ENCODE measurements at places on chromosomes 7 and 10.
A peak's percentile ranks its signal among the peaks of the same experiment; 100 is the strongest.

GRCh38 chr7:142611566-142612236 lies 137.6 kb upstream of the PRSS1 start:
- DNase-seq = no peak

GRCh38 chr7:137146012-137146455 lies 197.5 kb downstream of the PTN start:
- DNase-seq = peak; percentile 77

DNA sequence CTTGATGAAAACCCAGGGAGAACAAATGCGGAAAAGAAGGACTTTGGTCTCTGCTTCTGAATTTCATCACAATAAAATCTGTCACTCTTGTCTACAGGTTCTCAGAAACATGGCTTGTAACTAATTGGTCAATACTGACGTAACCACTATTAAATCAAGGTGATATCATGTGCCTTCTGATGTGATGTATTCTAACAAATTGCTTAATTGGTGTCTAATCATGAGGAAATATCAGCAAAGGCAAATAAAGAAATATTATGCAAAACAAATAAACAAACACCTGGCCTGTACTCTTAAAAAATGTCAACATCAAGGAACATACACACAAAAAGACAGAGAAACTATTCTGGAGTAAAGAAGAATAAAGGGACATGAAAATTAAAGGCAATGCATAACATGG lies 1165.0 kb downstream of the NXPH1 start:
- DNase-seq = no peak

DNA sequence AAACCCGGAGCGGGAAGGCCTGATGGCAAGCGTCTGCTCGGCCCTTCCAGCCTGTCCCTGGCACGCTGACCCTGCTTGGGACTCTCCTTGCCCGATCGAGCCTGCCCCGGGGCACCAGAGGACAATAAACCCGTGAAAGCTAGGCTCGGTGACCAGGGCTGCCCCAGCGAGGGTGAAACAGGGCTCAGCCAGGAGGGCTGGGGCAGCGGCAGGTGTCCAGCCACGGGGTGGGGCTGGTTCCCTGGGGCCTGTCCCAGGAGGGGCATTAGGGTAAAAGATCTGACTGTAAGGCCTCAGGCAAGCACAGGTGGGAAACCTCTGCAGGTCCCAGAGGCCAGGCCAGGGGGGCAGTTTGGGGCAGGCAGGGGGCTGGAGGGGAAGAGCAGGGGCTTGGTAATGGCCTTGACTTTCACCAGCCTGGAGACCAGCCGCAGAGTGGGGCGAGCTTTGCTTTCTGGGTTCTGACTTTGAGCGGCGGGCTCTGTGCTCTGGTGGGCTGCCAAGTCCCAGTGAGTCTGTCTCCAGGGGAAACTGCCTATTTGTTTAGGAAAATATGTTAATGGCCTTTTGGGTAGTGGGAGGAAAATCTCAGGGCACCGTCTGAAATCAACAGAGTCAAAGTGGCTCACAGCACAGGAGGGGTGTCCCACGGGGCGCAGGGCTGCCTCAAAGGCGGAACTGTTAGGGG lies 68.2 kb upstream of the INPP5A start:
- no peak for DNase-seq

DNA sequence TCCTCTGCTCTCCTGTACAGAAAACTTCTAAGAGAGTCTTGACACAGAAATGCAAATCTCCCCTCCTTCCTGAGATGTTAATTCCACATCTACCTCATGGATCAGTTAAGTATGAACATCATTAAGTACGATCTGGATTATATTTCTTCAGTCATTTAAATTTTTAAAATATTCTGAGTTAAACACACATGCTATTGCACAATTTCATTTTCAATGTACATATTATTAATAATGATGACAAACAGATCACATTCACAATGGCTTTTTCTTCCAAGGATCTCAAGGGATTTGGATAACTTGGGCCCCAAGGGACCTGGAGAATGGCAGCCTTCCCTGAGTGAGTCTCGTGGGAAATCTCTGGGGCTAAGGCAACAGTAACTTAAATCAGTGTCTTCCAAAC lies 16.2 kb downstream of the BEND7 start:
- DNase-seq = no peak

- DNase-seq = no peak
Observed at GRCh38 chr10:125258676-125259075, 98.3 kb upstream of the CTBP2 start.

GRCh38 chr7:158957921-158958491 lies 101.6 kb downstream of the DYNC2I1 start:
- DNase-seq = no peak

- no peak for DNase-seq
Observed at GRCh38 chr10:72889391-72889831, 4.1 kb upstream of the OIT3 start.

- DNase-seq = peak; percentile 76
Observed at GRCh38 chr7:46494028-46494427, 573.0 kb upstream of the IGFBP3 start.

DNA sequence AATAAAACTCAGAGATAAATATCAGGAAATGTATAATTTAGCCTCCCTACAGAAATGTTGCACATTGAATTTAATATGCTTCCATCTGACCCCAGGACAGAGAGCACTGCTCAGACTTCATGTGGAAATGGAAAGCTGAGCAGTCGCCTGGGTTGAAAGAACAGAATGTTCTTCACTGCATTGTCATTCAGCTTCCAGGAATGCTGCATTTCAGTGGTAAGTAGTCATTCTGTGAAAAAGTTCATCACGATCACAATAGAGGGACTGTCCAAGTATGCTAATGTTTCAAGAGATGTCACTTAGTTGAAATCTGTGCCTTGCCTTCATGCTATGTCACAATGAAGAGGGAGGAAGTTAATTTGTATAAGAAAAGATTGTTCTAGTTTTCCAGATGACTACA lies 147.3 kb downstream of the NRCAM start:
- DNase-seq = no peak

DNA sequence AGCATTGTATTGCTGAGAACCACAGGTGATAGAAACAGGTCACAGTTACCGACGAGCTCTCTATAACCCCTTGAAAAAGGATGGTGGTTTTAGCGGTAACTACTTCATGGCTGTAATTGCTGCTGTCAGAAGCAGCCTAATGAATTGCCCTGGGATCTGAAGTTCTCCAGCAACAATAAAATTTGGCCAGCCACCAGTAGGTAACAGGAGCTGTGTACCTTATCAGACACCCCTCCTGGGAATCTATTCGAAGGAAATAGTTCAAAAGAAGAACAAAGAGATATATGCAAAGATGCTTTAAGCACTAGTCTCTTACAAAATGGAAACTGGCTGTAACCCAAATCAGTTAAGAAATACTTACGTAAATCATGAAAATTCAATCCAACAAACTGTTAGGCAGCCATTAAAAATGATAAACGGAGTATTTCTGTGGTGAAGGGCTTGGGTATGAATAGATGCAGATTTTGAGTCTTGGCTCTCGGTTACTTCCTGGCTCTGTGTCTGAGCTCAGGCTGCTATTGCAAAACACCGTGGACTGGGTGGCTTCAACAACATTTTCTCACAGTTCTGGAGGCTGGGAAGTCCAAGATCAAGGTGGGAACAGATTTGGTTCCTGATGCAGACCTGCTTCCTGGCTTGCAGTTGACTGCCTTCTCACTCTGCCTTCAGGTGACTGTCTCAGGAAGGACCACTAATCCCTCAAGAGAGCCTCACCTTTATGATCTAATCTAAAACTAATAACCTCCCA lies 1.6 kb downstream of the MSRB2 start:
- peak; percentile 20 for DNase-seq

DNA sequence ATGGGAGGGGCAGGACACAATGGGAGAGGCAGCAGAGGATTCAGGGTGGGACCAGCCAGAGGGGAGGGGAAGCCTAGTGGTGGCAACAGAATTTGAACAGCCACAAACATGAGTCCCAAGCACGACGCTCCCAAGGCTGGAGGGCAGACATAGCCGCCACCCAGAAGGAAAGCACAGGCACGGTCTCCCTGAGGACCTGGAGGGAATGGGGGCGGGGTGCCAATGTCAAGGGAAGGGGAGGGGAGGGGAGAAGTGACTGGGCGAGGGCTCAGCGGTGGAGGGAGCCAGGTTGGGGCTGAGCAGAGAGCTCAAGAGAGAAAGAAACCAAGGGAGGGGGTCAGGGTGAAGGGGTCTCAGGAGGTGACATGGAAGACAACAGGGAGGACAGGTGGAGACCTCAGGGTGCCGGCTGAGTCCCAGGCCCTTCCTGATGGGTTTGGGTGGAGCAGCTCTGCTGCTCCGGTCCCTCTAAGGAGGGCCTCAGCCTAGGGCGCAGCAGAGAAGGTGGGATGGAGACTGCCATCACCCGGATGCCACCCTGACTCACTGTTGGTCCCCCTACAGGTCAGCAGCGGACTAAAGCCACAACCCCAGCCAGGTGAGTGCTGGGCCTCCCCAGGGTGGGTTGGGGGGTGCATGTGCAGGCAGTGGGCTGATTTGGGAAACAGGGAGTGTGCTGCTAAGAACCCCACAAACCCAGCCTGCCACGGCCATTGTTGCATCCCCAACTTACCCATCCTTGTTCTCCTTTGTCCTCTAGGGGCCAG lies 24.2 kb downstream of the PILRA start:
- no peak for DNase-seq

GRCh38 chr10:1183033-1183396 lies 126.8 kb downstream of the WDR37 start:
- no peak for DNase-seq

GRCh38 chr10:78457804-78458482 lies 424.3 kb downstream of the RPS24 start:
- DNase-seq = peak; percentile 57

GRCh38 chr10:122786269-122786668 lies 59.4 kb downstream of the CUZD1 start:
- peak; percentile 3 for DNase-seq

DNA sequence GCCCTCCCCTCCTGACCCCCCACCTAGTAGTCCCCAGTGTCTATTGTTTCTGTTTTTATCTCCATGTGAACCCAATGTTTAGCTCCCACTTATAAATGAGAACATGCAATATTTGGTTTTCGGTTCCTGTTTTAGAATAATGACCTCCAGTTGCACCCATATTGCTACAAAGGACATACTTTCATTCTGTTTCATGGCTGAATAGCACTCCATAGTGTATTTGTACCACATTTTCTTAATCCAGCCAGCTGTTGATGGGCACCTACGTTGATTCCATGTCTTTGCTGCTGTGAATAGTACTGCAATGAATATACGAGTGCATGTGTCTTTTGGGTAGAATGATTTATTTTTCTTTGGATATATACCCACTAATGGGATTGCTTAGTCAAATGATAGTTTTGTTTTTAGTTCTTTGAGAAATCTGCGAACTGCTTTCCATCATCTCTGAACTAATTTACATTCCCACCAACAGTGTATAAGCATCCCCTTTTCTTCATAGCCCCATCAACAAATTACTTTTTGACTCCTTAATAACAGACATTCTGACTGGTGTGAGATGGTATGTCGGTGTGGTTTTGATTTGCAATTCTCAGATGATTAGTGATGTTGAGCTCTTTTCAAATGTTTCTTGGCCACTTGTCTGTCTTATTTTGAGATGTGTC lies 128.4 kb upstream of the PHYHIPL start:
- DNase-seq = no peak

GRCh38 chr10:117544711-117545140 lies 2.2 kb downstream of the EMX2 start:
- no peak for DNase-seq

DNA sequence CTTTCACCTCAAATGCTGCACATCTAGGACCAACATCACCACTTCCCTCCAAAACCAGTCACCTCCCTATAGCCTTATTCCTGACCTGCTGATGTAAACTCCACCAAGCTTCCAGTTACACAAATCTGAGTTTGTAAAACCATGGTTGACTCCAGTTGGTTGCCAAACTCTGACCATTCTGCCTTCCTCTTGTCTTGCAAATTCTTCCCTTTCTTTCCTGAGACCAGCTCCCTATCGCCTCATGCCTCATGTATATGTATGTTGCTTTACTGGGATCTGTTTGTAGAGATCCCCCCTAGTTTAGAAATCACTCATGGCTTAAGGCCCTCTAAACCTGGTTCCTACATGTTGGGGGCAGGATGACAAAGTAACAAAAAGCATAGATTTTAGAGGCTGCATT lies 31.3 kb downstream of the PAX2 start:
- no peak for DNase-seq

DNA sequence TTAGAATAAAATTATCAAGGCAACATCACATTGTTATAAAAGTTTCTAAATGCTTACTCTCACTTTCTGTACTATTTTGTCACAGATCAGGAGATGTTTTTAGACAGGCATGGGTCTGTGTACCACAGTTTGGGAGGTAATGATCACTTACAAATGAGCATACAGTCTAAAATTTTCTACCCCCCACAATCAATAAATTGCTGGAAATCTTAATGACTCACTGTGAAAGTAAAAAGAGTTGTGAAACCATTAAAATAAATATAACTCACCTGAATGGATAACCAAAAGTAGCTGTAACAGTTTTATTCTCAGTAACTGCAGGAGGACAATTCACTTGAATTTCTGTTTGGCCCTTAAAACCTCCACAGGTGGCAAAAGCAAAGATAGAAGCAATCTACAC lies 13.2 kb downstream of the SYPL1 start:
- no peak for DNase-seq

GRCh38 chr7:103048833-103049232 lies 25.8 kb downstream of the FBXL13 start:
- DNase-seq = no peak

DNA sequence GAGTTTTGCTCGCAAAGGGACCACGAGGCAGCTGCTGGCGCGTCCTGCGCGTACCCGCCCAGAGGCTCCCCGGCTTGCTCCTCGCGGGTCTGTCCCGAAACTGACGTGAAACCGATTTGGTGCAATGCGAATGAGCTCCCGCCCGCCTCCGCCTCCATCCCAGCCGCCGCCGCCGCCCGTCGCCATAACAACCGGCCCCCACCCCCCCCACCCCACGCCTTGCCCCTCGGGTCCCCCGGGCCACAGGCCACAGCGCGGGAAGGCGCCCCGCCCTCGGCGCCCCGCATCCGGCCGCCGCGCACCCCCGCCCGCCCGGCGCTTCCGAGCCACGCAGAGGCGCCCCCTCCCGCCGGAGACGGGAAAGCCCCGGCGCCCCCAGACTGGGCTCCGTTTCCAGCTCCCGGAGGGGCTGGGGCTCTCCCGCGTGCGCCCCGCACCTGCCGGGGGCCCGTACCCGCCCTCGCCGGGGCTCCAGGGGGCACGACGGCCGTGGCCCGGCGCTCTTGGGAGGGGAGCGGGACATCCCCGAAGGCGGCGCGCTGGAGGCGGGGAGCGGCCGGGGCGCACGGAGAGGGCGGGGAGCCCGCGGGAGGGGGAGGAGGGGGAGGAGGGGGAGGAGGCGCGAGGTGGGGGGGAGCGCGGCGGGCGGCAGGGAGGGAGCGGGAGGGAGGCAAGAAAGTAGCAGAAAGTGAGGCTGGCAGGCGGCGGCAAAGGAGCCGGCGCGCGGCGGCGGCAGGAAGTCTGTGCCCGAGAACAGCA lies at the start of gene CAMK1D:
Gene CAMK1D, plus strand, starts transcription at position 678 of the 759 bp plus-strand sequence.
- DNase-seq = peak; percentile 63

DNA sequence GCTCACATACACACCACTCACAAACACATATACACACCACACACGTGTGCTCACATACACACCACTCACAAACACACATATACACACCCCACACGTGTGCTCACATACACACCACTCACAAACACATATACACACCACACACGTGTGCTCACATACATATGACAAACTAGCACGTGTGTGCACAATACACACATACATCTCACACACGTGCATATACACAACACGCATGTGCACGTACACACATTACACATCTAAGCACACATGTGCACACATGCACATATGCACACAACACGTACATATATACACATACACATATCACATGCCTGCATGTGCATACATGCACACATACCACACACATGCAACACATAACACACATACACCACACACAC lies 78.3 kb upstream of the FOXK1 start:
- DNase-seq = no peak

GRCh38 chr7:16991551-16991950 lies 109.8 kb upstream of the AGR3 start:
- no peak for DNase-seq

Measured in HFFc6 (cell line).